Stimulated activated memory B cell treated with anti-CD40 and anti-IgM and Interleukin-4, amounts not matched to agents 10 μg/mL and 1 μg/mL and 100 μg/mL, for 72 hours (primary cell): ENCODE measurements at places on chromosomes 5 and 9.
A peak's percentile ranks its signal among the peaks of the same experiment; 100 is the strongest.

DNA sequence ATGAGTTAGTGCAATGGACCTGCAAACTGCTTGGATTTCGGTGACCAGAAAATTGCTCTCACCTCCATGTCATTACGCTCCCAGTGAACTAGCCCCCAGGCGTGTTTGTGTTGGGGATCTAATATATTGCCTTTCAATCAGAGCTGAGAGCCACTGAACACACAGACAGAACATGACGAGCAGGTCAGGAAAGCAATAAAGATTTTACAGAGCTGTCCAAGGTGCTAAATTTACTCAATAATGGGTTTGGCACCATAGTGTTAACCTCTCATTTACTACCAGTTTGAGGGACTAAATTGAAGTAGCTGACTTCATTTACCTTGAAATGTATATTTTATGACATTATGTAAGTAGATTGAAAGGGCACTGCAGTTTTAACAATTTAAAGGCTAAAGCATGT lies 383.0 kb downstream of the EBF1 start:
- ATAC-seq: no peak

- ATAC-seq: no peak
Observed at GRCh38 chr9:105859428-105860091, 165.2 kb downstream of the TMEM38B start.

DNA sequence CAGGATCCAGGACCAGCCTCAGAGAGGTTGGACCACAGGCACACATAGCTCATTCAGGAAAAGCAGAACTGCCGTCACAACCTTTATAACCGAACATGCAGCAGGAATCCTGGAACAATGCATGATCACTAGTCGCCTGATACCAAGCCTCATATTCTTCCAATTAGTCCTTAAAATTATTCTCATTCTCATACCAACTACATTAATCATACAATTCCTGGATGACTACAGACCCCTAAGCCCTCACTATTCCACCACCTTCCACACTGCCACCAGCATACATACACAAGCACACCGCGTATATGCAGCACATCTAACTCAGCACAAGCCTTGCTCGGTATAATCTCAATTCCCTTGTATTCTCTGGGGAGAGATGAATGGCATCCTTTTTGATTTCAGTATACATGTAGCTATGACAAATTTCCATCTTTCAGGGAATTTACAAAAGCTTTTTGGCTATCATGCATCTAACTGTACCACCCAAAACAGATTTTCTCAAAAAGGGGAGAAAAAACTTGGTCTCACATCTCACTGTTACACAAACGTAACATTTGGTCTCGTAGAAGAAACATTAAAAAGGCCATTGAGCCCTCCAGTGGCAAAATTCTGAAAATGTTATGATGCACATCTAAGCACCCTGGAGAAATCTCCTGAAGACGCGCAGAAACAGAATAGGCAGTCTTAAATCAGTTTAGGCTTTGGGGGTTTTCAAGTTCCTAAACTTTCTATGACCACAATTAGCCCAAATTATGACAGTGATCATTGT lies 46.2 kb downstream of the MCTP1 start:
- ATAC-seq: no peak

- ATAC-seq: no peak
Observed at GRCh38 chr9:22211588-22212360, 202.7 kb upstream of the CDKN2B start.

- ATAC-seq: peak; percentile 65
Observed at GRCh38 chr9:4666042-4666699, at the start of gene SPATA6L. Gene SPATA6L, minus strand, starts transcription at chr9:4666480. Its CDS starts 230 bp downstream, at chr9:4666250.

DNA sequence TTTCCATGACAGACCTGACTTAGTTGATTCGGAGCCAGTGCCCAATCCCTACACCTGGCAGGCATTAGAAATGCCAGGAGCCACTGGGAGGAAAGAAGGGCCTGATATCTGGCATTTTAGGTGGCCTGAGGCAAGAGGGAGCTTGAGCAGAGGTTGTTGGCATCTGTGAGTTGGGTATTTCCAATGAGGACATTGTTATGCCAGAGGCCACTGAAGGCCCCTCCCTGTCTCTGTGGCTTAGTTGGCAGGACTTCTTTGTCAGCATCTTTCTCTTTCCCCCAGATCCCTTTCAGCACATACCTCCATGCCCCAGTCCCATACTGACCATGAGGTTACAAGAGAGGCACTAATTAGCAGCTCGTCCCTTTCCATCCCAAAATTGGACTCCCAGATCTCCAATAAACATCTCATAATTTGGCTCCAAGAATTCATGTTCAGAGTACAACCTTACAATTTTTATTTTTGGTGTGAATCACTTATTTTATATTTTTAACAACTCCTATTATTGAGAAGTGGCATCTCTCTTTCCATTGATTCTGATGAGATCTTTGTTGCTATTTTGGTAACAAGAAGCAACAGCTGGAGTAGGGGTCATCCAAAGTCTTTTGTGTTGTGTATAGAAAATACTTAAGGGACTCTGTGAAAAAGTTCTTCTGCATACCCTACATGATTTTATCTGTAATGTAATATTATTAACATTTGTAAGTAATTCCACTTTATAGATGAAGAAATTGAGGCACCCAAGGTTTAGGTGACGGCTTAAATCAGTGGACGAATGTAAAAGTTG lies 68.6 kb upstream of the MAP3K1 start:
- ATAC-seq: peak; percentile 8

DNA sequence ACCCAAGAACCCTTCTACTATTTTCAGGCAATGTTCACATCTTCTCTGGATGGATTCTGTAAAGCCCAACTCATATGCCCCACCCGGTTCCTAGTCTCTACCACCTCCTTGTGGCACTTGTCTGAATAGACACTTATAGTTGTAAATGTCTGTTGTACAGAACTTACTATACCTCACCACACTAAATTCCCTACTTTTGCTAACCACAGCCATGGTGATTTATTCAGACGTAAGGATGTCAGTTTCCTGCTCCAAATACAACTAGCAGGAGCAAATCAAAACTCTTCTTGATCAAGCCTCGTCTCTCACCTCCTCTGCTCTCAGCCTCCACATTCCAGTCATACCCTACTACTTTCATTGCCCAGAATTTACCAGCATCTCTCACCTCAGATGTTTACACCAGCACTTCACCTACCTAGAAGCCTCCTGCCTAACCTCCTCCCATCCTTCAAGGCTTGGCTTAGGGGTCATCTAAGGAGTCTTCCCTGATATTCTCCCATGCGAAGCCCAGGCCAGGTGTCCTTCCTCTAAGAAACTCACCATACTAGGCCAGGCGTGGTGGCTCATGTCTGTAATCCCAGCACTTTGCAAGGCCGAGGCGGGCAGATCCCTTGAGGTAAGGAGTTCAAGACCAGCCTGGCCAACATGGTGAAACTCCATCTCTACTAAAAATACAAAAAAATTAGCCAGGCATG lies 75.5 kb downstream of the MAPKAP1 start:
- ATAC-seq: no peak

DNA sequence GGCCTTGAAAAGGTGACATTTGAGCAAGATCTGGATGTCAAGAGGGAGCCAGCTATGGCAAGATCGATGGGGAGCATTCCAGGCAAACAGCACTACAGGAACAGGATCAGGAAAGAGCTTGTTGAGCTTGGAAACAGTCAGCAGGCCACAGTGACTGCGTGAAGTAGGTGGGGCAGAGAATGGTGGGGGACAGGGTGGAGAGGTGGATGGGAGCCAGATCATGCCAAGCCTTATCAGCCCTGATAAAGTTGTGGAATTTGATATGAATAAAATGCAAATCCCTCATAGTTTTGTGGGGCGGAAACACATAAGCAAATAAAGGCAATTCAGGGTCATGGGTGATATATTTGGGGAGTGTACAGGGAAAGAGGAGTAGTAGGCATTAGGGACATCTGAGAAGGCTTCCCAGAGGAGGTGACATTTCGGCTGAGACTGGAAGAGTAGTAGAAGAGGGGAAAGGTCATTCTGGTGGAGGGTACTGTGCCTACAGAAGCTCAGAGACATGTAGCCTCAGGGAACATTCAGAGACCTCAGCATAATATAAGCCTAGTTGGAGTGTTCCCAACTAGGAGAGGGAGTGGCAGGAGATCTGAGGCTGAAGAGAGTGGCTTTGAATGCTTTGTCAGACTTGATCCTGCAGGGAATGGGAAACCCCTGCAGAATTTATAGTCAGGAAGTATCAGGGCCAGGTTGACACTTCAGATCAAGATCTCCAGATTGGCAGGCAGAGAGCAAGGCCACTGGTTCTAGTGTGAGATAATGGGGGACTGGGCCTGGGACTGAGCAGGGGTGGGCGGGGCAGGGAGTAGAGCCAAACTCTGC lies 9.7 kb upstream of the CYSTM1 start:
- no peak for ATAC-seq

DNA sequence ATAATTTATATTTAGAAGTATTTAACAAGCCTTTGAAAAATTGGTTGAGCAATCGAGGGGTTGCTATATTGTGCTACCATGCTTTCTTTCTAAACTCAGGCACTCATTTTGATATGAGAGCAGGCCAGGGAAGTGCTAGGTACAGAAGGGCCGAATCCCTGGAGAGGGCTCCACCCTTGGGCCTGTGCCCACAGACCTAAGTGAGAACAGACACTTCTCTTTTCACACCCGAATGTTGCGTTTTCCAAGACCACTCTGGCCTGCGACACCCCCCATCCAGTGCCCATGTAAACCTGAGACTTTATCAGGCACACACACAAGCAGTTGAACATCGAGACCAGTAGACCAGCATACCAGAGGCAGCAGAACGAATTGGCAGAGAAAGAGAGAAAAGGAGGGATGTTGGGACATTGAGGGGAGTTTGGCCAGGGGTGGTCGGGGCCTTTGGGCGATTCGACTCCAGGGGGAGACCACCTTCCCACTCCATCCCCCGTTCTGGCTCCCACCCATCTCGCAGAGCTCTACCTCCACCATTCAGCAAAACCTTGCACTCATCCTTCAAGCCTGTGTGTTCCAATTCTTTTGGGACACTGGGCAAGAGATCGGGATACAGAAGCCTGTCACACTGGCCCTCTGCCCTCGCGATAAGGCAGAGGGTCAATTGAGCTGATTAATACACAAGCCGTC lies 134.8 kb downstream of the FBXO4 start:
- peak; percentile 24 for ATAC-seq

DNA sequence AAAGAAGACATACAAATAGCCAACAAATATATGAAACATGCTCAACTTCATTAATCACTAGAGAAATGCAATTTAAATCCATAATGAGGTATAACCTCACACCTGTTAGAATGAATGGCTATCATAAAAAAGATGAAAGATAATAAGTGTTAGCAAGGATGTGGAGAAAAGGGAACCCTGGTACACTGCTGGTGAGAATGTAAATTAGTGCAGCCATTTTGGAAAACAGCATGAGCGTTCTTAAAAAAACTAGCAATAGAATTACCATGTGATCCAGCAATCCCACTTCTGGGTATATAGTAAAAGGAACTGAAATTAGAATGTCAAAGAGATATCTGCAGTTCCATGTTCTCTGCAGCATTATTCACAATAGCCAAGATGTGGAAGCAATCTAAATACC lies 64.2 kb upstream of the CEP78 start:
- no peak for ATAC-seq

- peak; percentile 47 for ATAC-seq
Observed at GRCh38 chr5:118722122-118723020, 266.0 kb downstream of the DTWD2 start.

GRCh38 chr9:90514877-90515276 lies 127.7 kb downstream of the DIRAS2 start:
- peak; percentile 22 for ATAC-seq

DNA sequence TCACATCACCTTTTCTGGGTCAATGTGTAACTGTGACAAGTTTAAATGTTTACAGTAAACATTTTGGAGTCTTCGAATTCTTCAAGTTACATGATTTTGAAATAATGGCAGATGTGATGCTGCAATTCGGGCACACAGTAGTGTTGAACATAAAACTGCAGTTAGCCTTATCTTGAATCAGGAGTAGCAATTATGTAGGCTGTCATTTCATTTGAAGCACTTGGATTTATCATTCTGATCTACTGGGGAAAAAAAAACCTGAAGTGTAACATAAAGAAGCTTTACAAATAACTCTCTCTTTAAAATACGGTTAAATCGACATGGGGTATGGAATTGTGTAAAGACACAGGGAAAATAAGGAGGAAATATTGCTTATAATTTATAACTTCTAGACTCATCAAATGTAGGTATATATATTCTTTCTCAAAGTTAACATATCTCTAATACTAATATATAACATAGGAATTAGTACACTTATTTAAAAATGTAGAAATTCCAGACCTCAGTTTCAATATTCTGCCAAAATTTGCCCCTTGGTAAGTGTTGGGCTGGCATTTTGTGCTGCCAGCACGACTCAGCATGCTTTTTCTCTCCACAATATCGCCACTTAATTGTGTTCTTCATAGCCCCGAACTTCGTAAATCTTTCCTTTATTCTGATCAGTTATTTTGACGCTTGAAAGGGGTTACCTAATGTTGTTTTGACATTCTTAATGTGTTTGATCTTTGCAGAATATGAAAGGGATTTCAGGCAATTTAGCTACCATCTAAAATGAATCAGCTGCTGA lies 226.7 kb downstream of the PRR16 start:
- no peak for ATAC-seq

DNA sequence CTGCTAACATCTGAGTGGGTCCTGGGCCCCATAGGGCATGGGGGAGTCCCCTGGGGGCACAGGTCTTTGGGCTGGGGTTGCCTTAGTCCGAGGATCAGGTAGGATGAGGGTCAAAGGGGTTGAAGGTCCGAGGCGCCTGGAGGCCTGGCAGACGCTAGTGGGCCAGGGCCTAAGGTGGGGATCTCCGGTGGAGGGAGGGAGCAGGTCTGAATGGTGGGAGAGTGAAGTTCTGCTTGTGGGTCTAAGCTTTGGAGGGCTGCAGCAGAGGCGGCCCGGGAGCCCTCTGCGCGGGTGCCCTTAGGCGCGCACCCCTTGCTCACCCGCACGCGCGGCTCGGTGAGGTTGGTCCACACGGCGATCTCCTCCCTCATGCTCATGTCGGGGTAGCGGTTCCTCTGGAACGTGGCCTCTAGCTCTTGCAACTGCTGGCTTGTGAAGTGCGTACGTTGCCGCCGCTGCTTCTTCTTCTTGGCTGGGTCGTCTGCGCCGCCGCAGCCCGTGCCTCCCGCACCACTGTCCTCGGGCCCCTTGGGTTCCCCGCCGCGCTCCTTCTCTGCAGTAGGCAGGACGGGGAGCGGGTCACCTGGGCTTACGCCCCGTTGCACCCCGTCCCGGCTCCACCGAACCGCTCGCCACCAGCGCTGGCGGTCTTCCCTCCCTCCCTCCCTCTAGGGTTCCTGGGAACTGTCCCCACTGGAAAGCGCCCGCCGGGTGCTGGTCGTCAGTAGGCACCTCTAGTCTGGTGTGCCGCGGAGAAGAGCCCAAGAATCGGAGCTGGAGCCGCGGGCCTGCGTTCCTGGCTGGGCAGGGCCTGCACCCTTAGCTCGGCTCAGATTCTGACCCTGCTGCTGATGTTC lies 2.8 kb downstream of the PITX1 start:
- ATAC-seq: peak; percentile 13

DNA sequence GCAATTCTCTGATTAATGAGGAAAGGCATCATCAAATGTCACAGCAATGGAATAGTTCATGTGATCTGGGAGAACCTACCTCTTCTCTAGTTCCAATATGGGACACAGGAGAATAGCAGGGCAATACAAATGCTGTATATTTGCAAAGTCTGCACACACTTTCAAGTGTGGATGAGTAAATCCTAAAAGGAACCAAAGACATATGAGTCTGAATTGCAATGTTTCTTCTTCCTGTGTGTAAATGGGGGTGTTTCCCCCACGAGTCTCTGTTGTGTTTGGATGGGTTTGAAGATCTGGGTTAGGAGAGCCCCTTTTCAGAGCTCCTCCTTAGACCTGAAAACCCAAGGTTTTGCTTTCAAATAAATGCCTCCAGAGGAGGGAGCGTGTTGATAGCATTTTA lies 26.9 kb downstream of the SLC46A2 start:
- ATAC-seq: peak; percentile 56
